ENCODE measurements at places on chromosomes 11 and 22. TPM values are rescaled to one million over a fixed set of nuclear protein-coding genes. Genes with fewer than 3 reads are reported as not detected.

DNA sequence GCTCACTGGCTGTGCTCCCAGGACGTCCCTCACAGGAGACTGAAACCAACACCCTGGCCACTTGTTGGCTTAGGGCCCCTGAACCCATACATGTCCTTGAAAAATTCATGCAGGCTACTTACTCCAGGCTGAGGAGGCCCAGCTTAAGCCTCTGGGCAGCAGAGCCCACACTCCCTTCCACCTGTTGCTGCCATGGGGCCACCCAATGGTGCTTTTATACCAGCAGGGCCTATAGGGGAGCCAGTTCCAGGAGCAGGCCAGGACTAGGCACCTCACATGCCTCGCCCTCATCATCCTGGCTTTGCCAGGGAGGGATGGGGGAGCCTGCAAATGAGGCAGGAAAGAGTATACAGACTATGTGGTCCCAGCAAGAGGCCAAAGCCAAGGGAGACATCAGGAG lies 181.7 kb upstream of the NECTIN1 start:
- DNase-seq, result no peak

GRCh38 chr22:46918197-46918596 lies 155.7 kb downstream of the TBC1D22A start:
- DNase-seq, result no peak

DNA sequence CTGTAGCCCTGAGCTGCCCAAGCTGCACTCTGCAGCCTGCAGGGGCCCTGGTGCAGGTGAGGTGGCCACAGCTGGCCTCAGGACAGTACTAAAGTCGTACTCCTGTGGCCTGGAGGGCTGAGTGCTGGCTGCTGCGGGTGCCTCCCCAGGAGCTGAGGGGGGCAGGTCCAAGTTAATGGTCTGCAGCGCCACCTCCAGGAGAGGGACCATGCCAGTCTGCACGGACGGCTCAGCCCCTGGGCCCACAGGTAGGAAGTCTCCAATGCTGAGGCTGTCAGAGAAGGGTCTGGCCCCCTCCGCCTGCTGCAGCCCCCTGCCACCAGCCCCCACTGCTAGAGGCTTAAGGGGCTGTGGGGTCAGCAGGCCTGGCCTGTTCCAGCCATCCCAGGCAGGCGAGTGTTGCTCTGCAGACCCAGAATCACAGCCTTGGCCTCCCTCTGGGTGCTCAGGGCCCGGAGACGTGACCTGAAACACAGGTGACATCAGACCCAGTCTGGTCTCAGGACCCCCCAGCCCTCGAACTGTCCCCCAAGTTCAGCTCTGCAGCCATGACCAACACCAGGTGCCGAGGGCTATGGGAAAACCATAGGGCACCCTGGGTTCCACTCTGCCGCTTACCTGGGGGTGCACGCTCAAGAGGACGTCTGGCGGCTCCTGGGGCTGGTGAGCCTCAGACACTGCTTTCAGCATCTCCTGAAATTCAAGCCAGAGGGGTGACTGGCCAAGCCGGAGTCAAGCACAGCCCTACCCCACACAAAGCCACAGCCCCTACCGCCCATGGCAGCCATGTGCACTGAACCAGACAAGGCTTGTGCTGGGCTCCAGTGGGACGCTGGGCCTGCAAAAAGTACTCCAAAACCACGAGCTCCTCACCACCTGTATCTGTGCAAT lies 20.8 kb downstream of the SELENOO start:
- no peak for DNase-seq

- DNase-seq, result no peak
Measured at GRCh38 chr11:123330471-123330870, 99.6 kb upstream of the GRAMD1B start.

DNA sequence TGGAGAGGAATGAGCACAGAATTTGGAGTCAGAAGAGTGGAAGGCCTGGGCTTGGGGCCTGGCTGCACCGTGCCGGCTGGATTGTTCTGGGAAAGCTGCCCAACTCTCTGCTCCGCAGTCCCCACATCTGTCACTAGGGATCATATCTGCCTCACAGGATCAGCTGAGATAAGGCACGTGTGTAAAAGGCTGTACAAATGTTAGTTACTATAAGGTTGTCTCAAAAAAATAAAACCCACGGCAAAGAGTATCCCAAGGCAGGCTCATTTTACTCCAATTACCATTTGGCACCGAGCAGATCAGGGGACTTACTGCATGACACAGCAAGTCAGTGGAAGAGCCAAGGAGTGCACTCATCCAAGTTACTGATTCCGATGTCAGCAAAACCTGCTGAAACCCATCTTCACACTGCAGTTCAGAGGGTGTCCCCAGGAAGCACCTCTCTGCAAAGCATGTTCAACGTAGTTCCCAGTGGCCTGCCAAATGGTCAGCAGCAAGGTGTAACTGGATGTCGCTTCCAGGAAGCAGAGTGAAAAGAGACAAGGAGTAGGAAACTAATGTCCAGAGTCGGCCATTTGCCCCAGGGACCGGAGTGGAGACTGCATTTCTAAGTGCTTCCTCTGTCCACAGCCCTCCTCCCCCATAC lies 18.1 kb upstream of the MRTFA start:
- DNase-seq, result peak; percentile 75

DNA sequence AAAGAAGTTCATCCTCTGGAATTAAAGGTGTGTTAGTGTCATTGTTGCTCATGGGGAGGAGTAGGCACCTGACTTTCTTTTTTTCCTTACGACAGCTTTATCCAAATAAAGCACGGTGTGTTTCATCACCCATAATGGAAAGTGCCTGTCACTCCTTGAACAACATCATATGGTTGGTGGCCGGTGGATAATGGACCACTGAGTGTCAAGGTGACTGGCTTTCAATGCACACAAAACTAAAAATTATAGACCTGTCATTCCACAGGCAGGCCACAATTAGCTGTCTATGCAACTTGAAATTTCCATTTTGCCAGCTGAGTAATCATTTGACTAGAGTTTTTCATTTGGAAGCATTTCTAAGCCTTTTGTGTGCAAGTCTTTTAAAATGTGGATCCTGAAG lies 45.0 kb upstream of the MPPED2 start:
- no peak for DNase-seq

GRCh38 chr22:39240831-39241793 lies 3.7 kb downstream of the PDGFB start:
- no peak for DNase-seq

- no peak for DNase-seq
Measured at GRCh38 chr11:94678901-94679300, 89.3 kb upstream of the AMOTL1 start.

Gene ALG12
- polyA plus RNA-seq, result 17.9 TPM

Gene TSGA10IP
- 0.31 TPM for polyA plus RNA-seq

Gene NELL1
- 0.54 TPM for polyA plus RNA-seq
